ENCODE measurements at places on chromosomes 4 and X.

- DNase-seq, result peak; percentile 9
Measured at GRCh38 chr4:110198049-110198434, 373 bp downstream of the ELOVL6 start.

- DNase-seq, result no peak
Measured at GRCh38 chrX:136906921-136907510, 26.5 kb upstream of the RBMX start.

DNA sequence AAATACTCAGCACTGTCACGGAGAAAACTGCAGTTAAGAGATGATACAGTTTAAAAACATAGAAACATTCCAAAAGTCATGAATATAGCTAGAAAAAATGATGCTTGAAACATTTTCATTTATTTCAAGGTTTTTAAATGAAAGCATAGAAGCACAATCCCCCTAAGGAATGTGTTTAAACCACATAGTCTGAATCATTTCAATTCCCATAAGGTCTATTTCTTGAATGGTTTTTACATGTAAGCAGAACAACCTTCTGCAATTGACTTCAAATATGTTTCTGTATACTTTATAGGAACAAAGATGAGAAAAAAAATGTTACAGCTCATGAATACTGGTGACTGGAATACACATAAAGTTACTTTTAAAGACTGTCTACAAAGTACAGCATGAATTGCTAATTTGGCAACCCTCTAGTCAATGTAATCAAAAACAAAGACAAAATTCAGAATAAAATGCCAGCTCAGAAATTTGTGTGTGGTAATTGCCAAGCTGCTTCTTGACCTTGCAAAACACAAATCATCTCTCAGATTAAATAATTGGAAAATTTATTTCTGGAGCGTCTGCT is 886.4 kb upstream of the ADGRL3 start:
- DNase-seq, result no peak

- DNase-seq, result no peak
Measured at GRCh38 chrX:12405306-12405705, 267.0 kb downstream of the FRMPD4 start.

DNA sequence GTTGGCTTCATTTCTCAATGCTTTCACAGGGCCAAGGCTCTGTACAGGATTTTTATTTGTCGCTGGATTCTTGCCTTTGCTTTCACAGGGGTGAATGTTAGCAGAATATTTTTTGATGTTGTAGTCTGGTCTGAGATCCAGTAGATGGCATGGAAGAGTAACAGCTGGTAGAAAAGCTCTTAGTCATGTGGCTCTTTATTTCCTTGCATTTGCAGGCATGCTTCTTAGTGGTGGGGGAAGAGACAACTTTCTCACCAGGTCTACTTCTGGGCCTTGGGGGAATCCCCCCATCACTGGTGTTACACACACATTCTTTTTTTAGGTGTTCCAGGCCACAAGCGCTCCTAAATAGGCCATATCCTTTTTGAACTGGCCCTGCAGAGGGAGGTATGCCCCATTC is 58.2 kb upstream of the DKK2 start:
- DNase-seq, result peak; percentile 41

- no peak for DNase-seq
Measured at GRCh38 chr4:124343661-124344171, 368.8 kb downstream of the ANKRD50 start.

DNA sequence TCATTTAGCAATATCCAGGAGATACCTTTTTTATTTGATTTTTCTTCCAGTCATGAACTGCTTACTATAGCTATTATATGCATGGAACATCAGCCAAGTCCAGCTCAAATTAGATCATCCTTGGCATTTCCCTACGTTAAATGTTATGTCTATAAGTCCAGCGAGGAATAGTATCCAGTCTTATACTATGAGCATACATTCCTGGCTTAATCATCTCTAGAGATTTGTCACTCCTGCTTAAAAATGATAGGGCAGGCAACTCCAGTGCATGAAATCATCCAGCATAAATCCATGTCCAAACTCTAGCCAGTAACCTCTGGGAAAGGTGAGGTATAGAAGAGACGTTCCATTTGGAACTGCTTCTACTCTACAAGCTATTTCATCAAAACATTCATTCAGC is 126.7 kb upstream of the VCX2 start:
- DNase-seq, result no peak

DNA sequence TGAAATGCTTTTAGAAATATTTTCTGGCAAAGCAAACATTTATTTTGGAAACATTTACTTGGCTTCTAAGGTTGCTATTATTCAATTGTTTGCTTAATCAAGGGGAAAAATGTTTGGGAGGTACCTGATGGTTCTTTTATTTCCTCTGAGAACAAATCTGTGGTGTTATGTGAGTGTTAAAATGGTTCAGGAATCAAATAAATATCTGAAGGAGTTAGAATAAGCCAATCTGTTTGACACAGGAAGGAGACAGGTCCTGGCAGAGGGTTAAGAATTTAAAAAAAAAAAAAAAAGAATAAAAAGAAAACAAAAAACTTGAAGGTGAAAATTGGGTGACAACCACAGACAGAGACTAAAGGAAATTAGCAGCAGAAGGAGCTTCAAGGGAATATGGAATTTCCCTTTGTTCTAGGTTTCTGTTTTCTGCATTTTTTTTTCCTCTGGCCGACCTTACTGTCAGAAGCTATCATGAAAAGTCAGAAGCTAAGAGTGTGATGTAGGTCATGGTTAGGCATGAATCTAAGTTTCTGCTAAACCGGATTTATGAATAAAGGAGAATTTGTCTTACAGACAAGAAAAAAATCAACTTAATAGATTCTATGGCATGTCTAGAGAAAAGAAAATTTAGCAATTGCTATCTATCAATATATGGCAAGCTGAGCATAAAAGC is 78.6 kb upstream of the PNPLA4 start:
- no peak for DNase-seq

GRCh38 chrX:19372547-19373331 is 29.0 kb downstream of the PDHA1 start:
- DNase-seq, result peak; percentile 56

- DNase-seq, result no peak
Measured at GRCh38 chr4:37830640-37831039, 4.2 kb downstream of the PGM2 start.

DNA sequence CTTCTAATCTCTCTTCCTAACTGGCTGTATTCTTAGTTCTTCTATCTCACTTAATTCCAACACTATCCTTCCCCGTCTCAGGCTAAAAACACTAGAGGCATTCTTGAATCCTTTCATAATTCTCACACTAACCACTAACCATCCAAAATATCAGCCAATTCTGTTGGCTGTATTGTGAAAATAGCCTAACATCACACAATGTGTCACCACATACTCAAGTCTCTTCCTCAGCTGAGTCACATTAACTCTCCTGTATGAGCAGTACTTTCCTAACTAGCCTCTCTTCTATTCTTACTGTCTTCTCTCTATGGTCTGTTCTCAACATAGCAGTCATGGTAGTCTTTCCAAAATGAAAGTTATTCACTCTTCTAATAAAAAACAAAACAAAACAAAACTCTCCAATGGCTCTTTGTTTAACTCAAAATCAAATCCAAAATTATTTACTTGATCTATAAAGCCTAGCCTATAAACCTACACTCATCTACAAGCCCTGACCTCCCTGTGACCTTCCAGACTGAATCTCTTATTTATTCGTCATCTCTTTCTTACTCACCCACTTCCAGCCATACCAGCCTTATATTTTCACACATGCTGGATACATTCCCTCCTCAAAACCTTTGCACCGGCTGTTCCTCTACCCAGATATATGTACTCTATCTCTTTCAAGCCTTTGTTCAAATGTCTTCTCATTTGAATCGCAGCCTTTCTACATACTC is 445.9 kb downstream of the TLL1 start:
- no peak for DNase-seq

GRCh38 chrX:122203399-122203798 is 980.7 kb upstream of the GRIA3 start:
- DNase-seq, result peak; percentile 19

DNA sequence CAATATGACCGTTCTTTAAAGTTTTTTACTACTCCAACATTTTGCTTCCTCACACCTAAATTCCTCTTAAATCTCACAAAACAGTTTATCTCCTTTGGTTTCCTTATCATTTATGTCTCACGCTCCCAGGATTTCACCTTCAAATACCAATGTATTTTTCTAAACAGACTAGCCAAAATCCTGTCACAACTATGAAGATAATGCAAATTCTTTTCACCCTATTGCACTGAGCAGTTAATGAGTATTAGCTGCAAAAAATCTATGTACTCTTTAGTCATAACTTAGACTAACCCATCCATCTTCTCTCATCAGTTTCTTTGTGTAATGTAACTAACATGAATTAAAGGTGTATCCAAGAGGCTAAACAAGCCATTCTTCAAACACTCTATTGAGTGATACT is 151.3 kb downstream of the COMMD8 start:
- DNase-seq, result no peak

- DNase-seq, result no peak
Measured at GRCh38 chrX:143837010-143837843, 46.6 kb upstream of the UBE2NL start.

DNA sequence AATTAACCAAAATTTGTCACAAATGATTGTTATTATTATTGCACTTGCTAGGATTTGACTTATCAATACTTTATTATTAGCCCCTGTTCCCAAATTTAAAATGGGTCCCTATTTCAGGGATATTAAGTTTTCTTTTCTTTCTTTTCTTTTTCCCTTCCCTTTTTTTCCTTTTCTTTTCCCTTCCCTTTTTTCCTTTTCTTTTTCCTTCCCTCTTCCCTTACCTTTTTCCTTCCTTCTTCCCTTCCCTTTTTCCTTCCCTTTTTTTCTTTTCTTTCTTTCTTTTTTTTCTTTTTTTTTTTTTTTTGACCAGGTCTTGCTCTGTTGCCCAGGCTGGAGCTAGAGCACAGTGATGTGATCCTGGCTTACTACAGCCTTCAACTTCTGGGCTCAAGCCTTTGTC is 33.8 kb downstream of the WWC2 start:
- DNase-seq, result no peak

- no peak for DNase-seq
Measured at GRCh38 chrX:19577181-19577810, 62.0 kb upstream of the MAP3K15 start.

DNA sequence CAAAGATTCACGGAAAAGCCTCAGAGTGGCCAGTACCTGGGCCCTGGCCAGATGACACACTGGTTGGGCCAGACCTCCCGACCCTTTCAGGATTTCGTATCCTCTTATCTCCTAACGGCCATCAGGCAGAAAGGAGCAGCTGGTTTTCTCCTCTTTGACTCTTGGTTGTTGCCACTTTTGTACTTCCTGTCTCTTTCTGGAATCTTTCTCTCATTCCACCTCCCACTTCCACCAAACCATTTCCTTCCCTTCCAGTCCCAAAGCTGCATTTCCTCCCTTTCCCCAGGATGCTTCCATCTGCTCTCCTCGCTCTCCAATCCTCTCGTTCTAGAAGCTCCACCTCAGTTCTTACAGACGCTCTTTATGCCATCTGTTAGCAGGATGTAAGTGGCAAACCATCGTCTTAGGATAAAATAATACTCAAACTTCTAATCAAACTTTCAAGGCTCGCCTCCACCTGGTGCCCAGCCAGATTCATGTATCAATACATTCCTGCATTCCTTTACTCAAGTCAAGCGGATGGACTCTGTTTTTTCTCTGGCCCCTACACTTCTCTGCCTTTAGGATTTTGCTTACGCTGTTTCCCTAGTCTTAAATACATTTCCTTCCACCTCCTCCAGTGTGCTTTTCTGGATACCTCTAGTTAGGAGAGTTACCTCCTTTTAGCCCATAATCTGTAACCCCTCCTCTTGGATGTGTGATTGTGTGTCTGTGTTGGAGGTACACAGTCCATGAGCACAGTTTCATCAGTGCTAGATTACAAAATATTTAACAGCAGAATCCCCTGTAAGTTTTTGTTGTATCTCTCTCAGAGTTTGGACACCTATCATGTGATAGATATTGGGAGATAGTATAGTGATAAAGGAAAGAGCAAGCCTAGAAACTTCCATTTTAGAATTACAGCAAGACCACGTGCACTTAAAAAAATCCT is 70.4 kb downstream of the LDB2 start:
- peak; percentile 51 for DNase-seq

DNA sequence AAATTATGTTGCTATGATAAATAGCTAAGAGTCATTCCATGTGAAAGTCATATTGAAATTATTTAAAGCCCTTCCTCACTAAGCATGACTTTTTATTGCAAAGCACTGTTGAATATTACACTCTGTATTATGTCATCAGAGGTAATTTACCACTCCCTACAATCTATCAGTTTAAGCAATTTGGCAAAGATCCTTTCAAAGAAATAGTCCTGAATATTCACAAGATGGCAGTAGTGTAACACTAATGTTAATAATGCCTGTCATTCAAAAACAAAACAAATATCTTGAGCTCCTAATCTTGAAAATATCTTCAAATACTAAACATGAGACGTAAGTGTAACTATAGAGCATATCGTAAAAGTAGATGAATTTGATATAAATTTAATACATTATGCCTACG is 208.6 kb upstream of the TECRL start:
- DNase-seq, result peak; percentile 39

DNA sequence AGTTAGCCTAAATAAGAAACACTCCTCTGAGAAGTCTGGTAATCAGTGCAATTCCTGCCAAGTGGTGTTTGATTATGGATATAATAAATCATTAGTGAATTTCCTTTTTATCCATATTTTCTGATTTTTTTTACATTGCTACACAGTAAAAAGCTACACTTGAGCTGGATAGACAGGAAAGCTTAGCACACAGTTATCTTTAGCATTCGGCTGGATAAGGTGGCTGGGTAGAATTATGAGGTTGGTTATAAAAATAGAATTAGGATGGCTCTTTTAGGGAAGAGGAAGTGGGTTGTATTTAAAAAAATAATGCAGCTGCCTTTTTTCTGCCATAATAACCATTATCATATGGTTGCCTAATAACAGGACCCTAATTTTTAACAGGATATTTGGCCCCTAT is 460.6 kb downstream of the NAF1 start:
- no peak for DNase-seq

GRCh38 chrX:37470711-37471110 is 100.8 kb upstream of the LANCL3 start:
- DNase-seq, result no peak

DNA sequence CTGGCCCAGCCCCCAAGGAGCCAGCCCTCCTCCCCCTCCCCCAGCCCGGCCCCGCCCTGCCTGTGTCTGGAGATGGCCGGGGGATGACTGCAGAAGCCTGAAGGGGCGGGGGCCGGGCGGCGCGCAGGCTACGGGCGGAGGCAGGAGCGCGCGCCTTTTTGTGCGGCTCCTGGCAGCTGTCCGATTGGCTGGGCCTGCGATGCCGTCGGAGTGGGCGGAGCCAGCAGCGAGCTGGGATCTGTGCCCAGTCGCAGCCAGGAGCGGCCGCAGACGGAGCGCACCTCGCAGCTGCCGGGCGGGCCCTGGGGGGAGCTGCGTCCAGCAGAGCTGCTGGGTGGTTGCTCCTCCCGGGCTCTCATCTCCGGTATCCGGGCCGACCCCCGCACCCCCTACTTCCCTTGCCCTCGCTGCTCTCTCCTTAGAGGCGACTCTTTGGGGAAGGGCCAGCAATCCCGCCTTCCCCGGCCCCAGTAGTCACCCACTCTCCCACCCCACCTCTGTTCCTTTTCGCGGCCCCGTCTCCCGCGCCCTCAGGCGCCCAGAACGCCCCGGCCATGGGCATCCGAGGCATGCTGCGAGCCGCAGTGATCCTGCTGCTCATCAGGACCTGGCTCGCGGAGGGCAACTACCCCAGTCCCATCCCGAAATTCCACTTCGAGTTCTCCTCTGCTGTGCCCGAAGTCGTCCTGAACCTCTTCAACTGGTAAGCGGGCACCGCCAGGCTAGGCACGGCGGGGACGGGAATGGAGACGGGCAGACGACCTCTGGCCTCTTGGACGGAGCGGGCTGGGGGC is at the start of gene GABRQ:
GABRQ (plus strand) TSS at position 247 of the 794 bp plus-strand sequence; CDS start at position 555, 308 bp downstream.
- peak; percentile 87 for DNase-seq

Measured in GM23338 (cell line).